ENCODE measurements at places on chromosomes 5 and 9. TPM values are rescaled to one million over a fixed set of nuclear protein-coding genes. Genes with fewer than 3 reads are reported as not detected.

Gene PHYKPL
- 12.0 TPM for total RNA-seq

Gene SLCO4C1
- total RNA-seq, result 0.05 TPM

Gene PHF24
- total RNA-seq, result 0.06 TPM

Gene GAS1
- total RNA-seq, result 198 TPM

Gene ST8SIA4
- 4.1 TPM for total RNA-seq

Gene QRFP
- total RNA-seq, result not detected

Gene IL9
- not detected for total RNA-seq

Gene PALM2AKAP2
- total RNA-seq, result 9.4 TPM
